Occipital lobe (tissue), 3 donors: ENCODE measurements at places on chromosomes 7 and 10.

GRCh38 chr7:93955304-93955703 is 33.8 kb downstream of the GNG11 start:
- no peak for DNase-seq

DNA sequence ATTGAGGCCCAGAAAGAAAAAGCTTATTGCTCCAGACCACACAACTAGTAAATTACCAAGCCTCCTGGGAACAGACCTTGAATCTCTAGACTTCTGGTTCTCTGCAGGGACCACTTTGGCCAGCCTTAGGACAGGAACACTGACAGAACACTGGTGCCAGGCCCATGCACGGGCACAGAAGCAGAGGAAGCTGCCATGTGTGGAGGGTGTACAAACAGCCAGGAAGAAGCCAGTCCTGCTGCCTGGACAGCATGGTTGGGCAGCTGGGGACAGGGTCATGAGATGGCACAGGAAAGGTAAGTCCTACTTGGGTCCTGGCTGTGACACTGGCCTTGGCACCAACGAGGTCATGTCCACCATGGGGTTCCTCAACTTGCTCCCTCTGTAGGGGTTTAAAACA is 19.2 kb downstream of the MMRN2 start:
- DNase-seq, result no peak

- DNase-seq, result no peak
These were observed 4.0 kb upstream of the PKD1L1 start for GRCh38 chr7:47952224-47952623.

GRCh38 chr10:103775776-103776175 is 79.6 kb downstream of the SH3PXD2A start:
- DNase-seq, result no peak

DNA sequence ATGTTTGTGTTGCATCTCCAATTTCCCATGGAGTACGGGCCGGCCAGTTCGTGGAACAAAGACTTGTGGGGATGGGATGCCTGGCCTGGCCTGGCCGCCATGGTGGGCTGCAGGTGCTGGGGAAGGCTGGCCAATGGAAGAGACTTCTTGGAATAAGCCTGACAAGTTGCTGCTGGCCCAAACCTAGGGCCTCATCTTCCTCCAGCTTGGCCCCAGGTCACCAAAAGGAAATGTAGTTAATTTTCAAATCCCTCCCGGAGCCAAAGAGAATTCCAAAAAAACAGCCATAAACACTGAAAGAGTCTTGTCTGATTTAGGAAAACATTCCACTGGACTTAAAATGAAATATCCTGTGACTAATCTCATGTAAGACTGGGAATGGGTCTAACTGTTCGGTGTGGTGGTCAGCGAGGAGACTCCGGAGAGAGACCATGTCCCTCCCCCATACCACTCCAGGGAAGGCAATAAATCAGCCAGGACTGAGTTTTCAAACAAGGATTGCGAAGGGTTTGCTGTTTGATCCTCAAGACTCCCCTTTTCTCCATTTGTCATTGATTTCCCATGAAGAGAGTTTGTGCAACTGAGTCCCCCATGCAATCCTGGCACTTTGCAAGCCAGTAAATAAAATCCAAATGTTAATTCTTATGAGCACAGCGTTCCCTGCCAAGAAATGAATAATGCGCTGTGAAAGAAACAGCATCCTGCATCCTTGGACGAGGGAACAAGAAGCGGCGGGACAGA is 128.7 kb upstream of the HABP2 start:
- DNase-seq, result no peak

GRCh38 chr7:131336956-131337355 is 9.3 kb downstream of the MKLN1 start:
- DNase-seq, result no peak

GRCh38 chr10:124380256-124380995 is 38.3 kb downstream of the OAT start:
- no peak for DNase-seq
